Effector CD4-positive, alpha-beta T cell (primary cell): ENCODE measurements at places on chromosomes 7 and 10.
A peak's percentile ranks its signal among the peaks of the same experiment; 100 is the strongest.

DNA sequence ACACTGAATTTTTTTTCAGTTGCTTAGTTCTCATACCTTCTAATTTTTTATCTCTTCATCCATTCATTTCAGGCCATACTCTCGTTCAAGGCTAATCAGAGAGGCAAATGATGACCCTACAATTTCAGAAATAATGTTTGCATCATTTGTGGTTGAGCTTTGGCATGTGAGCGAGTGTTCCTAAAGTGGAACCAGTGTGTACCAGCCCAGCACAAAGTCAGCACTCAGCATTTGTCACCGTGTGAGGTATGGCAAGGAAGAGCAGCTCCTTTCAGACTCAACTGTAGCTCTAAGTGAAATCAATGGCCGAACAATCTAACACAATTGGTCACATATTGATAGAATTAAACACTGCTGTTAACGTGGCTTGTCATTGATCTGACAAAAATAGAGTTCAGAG is 154.6 kb downstream of the POU6F2 start:
- DNase-seq: no peak

DNA sequence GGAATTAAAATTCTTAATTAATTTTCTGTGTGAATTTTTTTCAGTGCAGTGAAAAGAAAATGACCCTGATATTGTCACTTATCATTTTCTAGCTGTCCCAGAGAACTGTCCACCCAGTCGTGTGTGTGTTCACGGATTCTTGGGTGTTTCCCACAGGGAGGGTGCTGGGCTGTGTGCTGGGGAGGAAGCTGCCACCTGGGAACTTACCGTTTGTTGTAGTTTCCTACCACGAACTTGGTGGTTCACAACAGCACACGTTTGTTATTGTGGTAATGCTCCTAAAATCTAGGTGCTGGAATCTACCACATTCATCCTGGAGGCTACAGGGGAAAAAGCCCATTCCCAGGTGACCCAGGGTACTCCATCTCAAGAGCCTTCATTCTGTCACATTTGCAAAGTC is 276.1 kb downstream of the GLRX3 start:
- DNase-seq: no peak

DNA sequence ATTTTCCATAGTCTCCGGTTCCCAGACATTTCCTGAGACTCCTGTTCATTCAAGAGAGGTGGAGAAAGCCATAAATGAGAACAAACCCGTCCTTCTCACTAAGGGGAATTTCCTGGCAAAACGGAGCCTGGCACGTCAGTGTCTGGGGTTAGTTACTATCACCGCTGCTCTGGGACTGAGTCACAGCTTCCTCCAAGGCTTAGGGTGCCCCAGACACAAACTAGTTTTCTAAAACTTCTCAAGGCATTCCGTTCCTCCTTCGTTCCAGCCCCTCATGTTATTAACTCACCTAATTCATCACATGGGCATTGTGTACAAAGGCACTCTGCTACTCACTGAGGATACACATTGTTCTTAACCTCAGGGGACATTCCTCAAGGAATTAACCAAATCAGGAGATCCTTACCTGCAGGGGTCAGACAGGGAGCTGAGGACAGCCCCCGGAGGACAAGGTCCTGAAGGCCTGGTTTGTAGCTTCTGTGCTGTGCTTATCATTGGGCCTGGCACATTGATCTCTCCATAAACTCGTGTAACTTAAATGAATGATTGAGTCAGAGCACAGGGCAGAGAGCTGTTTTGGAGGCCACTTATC is 103.0 kb upstream of the KLF6 start:
- DNase-seq: peak; percentile 69

GRCh38 chr10:3902809-3903410 is 117.9 kb upstream of the KLF6 start:
- DNase-seq: no peak
